IMR-90 (cell line): ENCODE measurements at places on chromosomes 13 and 19. TPM values are rescaled to one million over a fixed set of nuclear protein-coding genes. Genes with fewer than 3 reads are reported as not detected.

GRCh38 chr19:30469774-30470173 lies 97.6 kb downstream of the ZNF536 start:
- DNase-seq = no peak

DNA sequence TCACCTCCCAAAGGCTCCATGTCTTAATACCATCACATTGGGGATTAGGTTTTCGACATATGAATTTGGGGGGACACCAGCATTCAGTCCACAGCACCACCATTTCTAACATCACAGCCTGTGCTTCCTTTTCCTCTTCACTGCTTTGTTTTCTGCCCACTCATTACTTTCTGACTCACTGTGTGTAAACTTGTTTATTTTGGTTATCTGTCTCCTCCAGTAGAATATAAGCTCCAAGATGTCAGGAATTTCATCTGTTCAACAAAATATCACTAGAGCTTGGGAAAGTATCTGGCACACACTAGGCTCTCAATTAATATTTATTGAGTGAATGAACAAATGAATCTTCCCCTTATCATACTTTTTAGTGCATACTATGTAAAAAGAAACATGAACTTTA lies 152.0 kb downstream of the NUFIP1 start:
- peak; percentile 78 for DNase-seq

DNA sequence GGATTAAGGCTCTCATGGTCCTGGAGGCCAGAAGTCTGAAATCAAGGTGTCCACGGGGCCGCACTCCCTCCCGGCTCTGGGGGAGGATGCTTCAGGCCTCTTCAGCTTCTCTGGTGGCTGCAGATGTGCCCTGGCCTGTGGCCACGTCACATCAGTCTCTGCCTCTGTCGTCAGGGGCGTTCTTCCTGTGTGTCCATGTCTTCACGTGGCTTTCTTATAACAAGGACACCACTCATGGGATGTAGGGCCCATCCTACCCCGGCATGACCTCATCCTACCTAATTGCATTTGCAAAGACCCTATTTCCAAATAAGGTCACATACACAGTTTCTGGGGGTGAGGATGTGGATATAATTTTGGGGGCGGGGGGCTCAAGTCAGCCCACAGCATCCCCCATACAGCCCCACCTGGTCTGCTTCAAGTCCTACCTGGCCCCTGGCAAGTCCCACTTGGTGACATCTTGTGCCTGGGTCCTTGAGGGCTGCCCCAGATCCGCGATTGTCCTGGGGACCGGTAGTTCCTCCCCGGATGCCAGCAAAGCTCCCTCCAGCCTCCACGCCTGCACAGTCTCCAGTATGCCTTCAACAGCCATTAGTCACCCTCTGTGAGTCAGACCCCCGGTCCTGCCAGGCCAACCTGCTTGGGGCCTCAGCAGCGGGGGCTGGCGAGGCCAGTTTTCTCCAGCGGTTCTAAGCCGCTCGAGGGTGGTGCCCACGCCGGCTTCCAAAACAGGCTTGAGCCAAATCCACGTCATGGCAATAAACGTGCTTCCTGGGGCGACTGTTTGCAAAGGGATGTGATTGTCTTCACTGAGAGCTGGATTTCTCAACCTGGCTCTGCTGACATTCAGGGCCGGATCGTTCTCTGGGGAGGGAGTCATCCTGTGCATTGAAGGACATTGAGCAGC lies 32.2 kb downstream of the MYO9B start:
- DNase-seq = peak; percentile 98

GRCh38 chr13:47407808-47408207 lies 511.0 kb upstream of the HTR2A start:
- DNase-seq = no peak

DNA sequence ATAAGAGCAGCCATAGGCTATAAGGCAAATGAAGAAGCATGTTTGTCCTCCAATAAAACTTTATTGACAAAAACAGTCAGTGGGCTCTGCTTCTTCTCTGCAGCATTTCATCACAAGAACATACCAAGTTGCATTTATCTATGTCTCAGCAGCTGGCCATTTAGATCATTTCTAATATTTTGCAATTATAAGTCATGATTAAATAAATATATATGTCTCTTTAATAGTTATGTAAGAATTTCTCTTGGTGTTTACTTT lies 153.5 kb downstream of the RFC3 start:
- DNase-seq = no peak

DNA sequence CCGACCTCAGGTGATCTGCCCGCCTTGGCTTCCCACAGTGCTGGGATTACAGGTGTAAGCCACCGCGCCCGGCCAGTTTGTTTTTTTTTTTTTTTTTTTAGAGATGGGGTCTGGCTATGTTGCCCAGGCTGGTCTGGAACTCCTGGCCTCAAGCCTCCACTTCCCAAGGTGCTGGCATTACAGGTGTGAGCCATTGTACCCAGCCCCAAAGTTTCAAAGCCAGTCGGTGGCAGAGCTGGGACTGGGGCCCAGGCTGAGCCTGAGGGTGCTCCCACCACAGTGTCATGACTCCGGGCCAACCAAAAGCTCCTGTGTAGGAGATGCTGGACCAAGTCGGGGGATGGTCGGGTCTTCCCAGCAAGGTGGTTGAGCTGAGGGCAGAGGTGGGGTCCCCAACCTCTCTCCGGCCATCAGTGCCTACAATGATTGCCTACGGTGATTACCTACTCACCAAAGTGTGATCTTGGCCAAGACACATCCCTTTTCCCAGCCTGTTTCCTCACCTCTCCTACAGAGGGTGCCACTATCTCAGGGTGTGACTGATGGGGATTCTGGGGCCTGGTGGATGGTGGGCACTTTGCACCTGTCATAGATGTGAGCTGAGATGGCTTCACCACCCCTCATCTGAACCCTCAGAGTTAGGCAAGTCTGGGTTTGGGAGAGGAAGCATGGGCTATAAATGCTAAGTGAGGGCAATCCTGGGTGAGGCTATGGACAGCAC lies 5.9 kb upstream of the SAMD1 start:
- DNase-seq = no peak

DNA sequence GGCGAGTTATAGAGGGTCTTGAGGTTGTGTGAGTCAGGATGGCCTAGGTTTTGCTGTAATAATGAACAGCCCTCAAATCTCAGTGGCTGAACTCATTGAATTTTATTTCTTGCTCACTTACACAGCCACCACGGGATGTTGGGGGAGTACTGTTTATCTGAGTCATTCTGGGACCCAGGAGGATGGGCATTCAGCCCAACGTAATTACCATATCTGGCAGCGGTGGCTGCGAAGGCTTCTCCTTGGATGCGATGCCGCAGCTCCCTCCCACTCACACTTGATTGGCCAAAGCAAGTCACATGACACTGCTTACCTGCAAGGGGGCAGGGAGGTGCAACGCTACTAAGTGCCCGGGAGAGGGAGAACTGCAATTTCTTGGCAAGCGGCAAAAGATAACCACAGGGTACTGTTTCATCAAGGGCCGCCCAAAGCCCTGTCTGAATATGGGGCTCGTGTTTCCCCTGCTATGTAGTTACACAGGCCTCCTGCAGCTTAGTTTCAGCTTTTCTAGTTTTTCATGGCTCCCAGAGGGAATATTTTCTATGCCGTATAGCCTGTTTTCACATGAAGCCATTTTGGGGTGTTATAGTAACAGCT lies 19.9 kb downstream of the ZSWIM9 start:
- DNase-seq = peak; percentile 82

DNA sequence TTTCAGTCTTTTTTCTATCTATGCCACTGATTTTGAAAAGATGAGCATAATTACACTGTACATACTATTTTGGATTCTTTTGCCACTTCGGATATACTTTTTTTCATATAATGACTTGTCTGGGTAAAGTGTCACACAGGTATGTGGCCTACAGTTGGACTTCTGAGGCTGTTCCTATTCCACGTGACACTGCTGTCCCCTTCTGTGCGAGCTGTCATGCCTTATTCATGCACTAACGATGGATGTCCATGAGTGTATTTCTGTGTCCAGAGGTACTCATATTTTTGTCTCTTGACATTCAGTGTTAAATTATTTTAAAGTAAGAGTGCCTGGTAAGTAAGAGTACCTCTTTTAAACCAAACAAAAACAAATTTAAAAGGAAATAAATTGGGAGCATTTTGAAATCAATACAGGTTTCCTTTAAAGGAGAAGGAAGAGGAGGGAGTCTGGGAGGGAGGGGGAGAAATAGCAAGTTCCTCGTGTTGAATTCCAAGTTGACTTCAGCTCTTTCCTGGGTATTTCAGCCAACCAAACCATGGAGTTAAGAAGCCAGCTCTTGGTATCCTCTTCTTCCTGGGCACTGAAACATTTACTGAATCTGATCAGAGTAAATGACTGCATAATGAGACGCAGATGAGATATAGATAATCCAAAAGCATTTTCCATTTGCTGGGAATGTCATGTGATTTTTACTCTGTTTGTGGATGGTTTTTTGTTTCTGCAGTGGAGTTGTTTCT lies 61.3 kb downstream of the TNFRSF19 start:
- no peak for DNase-seq

- DNase-seq = peak; percentile 28
These were observed 4.7 kb downstream of the PRR36 start for GRCh38 chr19:7869453-7869909.

GRCh38 chr13:97295283-97296182 lies 73.4 kb downstream of the MBNL2 start:
- peak; percentile 92 for DNase-seq

DNA sequence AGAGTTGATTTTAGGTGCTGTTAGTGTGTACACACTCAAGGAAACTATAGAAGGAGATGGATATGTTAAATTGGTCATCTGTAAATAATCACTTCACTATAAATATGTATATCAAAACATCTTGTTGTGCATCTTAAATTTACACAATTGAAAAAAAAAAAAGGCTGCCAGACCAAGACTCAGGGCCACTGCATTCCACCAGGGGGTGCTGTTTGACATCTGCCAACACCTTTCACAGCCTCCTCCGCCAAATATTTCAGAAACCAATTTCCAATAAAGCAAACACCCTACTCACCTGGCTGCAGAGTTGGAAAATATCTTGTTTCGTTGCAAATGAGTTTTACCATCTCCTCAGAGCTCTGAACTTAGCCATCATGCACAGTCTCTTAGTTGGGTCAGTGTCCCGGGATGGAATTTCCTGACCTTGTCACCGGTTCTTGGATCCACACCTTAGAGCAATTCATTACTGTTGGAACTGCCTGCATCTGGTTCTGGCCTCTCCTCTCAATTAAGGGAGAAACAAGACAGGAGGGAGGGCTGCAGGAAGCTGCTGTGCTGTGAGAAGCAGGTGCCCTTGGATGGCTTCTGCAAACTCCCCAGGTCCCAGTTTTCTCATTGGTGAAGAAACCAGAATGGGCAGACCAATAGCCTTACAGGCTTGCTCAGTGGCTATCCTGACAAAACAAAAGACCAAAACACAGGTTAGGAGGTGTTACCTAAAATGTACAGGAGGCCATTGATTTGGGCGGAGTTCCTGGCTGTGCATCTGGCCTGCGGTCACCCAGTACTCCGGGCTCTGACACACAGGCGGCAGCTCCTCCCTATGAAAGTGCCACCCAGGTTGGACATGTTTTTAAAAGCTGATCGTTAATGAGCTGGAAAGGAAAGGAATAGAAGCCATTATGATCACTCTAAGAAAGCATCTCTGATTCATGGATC lies 746.6 kb downstream of the UQCRFS1 start:
- peak; percentile 15 for DNase-seq

GRCh38 chr13:66154976-66155375 lies 1075.2 kb downstream of the PCDH9 start:
- peak; percentile 16 for DNase-seq

DNA sequence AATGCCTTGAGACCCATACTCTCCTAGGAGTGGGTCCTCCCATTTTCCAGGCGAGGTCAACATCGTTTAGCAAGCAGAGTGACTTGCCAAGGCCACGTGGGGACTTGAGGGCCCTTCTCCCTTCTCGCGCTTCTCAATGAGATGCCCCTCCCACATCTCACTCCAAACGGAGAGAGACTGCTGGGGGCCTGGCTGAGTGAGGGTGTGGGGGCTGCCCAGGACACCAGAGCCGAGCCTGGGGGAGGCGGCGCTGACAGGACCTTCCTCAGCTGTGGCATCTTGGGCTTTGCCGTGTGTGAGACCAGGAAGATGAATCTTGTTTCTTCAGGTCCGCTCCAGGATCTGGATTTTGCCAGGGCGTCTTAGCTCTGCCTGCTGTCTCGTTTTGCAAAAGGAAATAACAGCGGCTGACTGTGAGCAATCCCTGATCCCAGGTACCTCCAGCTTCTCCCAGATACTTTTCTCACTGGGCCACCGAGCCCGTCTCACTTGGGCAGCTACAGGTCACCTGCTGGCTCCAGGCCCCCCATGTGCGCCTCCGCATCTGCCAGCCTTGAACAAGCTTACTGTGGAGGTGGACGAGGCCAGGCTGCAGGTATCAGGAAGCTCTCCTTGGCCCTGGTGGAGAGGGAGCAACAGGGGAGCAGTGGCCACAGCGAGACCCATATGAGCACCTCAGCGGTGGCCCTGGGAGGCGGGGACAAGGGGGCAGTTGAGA lies 6.0 kb downstream of the COX6B2 start:
- DNase-seq = no peak

DNA sequence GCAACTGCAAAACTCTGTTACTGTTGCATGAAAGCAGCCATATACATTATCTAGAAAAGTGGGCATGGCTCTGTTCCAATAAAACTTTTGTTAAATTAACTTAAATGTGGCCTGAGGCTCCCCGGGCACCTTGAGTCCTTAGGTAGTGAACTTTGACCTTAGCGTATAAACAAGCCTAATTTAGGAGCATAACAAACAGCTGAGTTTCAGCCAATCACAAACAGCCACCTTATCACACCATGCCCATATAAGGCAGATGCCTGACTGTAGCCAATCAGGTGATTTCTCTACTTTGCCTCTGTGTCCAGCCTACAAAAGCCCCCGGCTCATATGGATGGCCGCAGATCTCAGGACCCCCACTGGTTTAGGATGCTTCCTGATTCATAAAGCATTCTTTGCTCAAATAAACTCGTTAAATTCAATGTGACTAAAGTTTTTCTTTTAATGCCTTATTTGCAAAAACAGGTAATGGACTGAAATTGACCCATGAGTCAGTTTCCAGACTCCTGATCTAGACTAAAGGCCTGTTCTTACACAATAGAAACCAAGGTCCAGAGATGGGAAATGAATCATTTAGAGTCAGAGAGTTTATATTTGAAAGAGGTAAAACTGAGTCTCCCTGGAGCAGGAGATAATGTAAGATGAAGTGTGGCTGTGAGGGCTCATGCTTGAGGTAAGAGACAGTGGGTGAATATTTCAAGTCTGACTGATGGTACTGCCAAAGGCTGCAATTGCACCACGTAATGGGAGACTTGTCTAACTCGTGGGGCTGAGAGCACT lies 130.2 kb downstream of the FGF9 start:
- DNase-seq = peak; percentile 24

MEGF8 gene
- polyA plus RNA-seq = 12.5 and 13.7 TPM in 2 replicates

FGF22 gene
- polyA plus RNA-seq = 0.14 and 0.24 TPM in 2 replicates

BABAM1 gene
- 95.1 and 106 TPM in 2 replicates for polyA plus RNA-seq

ZNF136 gene
- 1.4 and 1.9 TPM in 2 replicates for polyA plus RNA-seq

ELSPBP1 gene
- polyA plus RNA-seq = not detected in 2 replicates

CAPN12 gene
- polyA plus RNA-seq = 0.97 and 0.99 TPM in 2 replicates

ZFR2 gene
- polyA plus RNA-seq = 0.10 and 0.19 TPM in 2 replicates

CRLF1 gene
- polyA plus RNA-seq = 3.0 and 3.1 TPM in 2 replicates

CNMD gene
- polyA plus RNA-seq = not detected in 2 replicates

CEACAM6 gene
- polyA plus RNA-seq = not detected in 2 replicates

NLRP4 gene
- polyA plus RNA-seq = not detected in 2 replicates
